ENCODE measurements at places on chromosomes 2 and 18.

DNA sequence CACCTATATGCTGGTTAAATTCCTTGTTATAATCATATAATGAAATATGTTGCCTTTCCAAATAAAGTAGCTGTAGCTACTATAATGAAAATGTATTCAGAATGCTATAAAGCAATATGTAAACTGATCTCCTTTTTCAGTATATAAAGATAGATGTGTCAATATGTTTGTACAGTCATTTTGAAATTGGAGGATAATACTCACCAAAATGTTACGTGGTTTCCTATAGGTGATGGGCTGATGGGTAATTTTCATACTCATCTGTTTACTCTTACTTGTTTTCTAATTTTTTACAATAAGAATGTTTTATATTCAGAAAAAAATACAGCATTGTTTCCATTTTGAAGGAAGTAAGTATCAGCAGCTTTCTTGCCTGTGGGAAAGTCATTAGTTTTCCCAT, 70.2 kb downstream of the PRKRA start:
- no peak for DNase-seq

DNA sequence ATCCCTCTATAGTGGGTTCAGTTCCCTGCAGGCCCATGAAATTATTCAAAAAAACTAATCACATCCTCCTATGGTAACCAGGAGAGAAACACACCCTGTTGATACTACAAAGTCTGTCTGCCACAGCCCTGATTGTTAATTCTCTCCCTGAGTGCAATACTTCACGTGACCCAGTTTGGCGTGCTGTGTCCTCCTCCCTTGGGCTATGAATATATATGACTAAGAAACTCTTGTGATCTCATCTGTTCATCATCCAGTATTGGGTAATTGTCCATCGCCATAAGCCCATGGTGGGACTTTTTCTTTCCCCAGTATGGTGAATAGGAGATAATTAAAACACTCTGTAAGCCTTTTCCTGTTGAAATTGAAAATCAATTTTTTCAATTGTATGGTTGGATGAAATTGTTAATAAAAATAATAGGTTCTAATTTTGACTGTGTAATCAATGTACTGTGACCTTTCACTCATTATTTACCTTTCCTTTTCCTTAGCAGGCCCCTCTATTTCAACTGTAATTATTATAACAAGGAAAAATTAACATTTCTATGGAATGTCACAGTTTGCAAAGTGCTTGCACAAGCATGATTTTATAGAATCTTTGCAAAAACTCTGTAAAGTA, 1822.6 kb downstream of the SUCLG1 start:
- no peak for DNase-seq

DNA sequence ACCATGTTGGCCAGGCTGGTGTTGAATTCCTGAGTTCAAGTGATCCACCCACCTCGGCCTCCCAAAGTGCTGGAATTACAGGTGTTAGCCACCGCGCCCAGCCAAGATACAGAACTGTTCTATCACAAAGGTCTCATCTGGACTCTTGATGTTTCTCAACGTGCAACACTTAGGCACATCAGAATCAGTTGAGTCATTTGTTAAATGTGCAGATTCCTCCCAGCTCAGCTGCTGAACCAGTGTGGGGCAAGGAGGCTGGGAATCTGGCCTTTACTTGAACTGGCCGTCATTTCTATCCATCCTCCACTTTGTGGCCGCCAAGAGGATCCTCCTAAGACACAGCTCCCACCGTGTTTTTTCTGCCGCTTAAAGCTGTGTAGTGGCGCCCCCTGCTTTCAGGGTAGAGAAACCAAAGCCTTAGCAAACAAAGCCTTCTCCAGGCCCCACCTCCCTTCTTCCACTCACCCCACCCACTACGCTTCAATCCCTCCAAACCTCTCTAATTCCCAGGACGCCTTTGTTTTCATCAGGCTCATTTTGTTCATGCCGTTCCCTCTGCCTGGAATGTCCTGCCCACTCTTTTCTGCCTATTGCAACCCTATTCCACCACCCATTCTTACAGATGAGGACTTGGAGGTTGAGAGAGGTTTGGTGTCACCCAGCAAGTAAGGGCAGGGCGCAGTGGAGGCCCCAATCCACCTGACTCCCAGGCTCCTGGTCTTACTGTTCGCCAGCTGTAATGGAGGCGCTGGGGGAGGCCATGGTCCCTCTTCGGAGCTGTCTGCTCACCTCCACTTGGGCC, 776 bp upstream of the SPEG start:
- DNase-seq: peak; percentile 33

DNA sequence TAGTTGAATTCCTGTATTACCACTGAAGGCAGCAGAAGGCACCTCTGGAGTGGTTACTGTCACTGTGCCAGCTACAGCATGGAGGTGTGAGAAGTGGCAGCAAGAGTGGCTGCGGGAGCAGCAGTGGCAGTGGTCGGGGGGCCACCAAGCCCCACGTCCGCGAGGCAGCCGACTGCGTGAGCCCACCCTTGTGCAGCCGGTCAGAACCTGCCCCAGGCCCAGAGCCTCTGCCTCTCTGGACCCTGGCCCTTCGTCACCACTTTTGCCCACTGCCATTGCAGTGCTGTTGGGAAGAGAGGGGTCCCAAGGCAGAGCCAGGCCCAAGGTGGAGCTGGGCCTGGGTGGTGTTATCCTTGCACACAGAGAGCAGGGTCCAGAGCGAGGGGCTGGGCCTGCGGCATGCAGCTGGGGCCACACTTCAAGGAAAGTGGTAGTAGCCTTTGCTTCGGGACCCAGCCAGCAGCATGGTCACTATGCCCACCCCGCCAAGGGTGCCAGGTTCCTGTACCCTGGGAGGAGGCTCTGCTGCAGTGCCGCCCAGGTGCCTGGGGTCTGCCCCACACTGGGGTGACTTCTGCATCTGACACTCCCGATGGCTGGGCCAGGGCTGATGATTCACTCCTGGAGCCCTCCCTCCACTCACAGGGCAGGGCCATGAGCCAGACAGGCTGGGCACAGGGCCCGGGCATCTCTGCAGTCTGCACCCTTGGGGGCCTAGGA, 450.1 kb upstream of the LRATD1 start:
- DNase-seq: no peak

- DNase-seq: no peak
Measured at GRCh38 chr18:34767601-34768027, 57.5 kb downstream of the DTNA start.

GRCh38 chr2:232749331-232749730, 27.0 kb downstream of the KCNJ13 start:
- no peak for DNase-seq

DNA sequence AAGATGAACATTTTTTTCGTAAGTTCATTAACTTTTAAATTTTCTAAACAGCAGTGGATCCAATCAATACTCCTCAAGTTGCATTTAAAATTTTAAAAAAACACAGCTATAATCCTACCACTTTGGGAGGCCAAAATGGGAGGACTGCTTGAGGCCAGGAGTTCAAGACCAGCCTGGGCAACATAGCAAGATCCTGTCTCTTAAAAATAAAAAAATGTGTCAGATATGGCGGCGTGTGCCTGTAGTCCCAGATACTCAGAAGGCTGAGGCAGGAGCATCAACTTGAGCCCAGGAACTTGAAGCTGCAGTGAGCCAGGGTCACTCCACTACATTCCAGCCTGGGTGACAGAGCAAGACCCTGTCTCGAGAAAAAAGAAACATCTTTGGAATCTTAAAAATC, 59.8 kb upstream of the RNU4ATAC start:
- DNase-seq: no peak

Measured in T-helper 2 cell (primary cell).